Activated CD8-positive, alpha-beta memory T cell treated with anti-CD3 and anti-CD28 coated beads for 4 hours (primary cell): ENCODE measurements at places on chromosomes 5 and 9.

- no peak for DNase-seq
These were observed 30.6 kb downstream of the TTC39B start for GRCh38 chr9:15276328-15276938.

DNA sequence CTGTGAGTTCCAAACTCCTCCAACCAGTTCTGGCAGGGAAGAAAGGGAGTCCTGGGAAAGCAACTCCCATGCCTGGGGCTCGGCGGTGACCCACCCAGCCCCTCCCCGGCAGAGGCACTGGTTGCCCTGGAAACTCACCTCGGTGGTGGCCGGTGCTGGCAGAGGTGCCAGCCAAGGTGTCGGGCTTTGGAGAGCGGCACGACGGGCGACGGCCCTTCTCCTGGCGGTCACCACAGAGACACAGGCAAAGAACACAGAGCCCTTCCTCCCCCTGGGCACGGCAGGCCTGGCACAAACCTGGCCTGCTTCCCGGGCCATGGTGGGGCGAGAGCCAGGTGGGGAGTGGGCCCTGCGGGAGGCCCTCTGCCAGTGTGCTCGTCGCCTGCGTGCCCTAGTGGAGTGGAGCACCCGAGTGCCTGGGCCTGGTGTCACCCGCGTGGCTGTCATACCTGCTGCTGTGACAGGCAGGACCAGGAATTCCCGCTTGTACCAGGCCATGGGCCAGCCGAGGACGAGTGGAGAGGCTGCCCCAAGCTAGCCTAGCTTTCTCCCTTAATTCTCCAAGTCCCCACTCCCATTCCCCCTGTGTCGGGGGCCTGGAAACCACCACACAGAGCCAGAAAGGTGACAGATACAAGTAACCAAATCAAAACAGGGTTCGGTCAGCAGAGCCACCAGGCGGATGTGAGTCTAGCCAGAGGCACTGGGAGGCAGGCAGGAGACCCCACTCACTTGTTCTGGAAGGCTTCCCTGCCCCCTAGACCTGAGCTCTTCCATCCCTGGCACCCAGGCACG lies 8.2 kb upstream of the RALGDS start:
- DNase-seq = no peak

GRCh38 chr9:12464910-12465512 lies 228.2 kb upstream of the TYRP1 start:
- DNase-seq = no peak

- DNase-seq = no peak
These were observed 209.6 kb downstream of the SEMA6A start for GRCh38 chr5:116365006-116365496.

GRCh38 chr5:79847561-79847960 lies 143.5 kb downstream of the MTX3 start:
- DNase-seq = no peak

- no peak for DNase-seq
These were observed 15.6 kb upstream of the TRIO start for GRCh38 chr5:14127587-14127986.

GRCh38 chr9:118577121-118577520 lies 792.1 kb downstream of the BRINP1 start:
- DNase-seq = no peak

GRCh38 chr5:114402206-114402605 lies 40.3 kb downstream of the KCNN2 start:
- no peak for DNase-seq

GRCh38 chr5:164220522-164220921 lies 715.1 kb downstream of the MAT2B start:
- DNase-seq = no peak

DNA sequence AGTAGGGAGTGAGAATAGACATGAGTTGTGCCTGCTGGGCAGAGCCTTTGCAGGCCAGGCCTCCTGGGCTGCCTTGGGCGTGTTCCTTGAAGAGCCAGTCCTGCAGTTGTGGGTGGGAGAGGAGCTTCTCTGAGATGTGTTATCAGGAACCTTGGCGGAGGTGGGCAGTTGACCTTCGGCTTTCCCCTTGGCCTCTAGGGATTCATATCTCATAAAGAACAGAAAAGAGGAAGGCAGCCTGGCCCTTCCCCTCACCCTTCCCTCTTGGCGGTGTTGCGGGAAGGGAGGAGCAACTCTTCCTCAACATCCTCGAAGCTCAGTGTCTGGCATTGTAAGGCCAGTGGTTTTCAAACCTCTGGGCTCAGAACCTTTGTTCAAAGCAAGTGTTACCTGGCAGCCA lies 59.2 kb downstream of the DAPK1 start:
- no peak for DNase-seq

DNA sequence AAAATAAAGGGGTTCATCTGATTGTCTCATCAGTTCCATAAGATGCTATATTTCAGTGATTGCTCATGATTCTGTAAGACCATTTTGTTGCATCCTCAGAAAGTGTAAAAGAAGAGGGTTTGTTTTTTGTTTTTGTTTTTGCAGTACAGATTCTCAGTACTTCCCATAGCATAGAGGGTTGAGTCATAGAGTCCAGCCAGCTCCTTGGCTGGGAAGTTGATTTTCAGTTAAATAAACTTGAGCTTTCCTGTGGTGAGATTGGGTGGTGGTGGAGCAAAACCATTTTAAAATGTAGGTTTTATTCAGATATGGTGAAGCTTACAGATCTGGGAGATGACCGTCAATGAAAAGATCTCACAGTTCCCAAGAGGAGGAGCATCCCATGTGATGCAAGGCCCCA lies 48.2 kb downstream of the DAPK1 start:
- no peak for DNase-seq

GRCh38 chr5:164351245-164351834 lies 845.9 kb downstream of the MAT2B start:
- DNase-seq = no peak

GRCh38 chr5:87079219-87079618 lies 188.5 kb upstream of the RASA1 start:
- no peak for DNase-seq

DNA sequence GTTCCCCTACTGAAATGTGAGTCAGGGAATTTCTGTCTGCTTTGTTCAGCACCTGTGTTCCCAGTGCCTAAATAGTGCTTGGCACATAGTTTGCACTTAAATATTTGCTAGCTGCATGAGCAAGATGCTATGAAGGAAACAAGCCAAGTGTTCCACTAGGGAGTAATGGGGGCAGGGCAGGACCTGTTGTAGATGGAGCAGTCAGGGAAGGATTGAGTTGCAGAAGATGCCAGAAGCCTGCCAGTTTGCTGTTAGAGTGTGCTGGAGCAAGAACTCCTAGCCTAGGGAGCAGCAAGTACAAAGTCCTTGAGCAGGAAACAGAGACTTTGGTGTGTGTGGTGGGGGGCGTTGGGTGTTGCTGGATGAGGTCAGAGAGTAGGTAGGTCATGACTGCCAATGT lies 87.5 kb downstream of the DAB2IP start:
- DNase-seq = no peak

- no peak for DNase-seq
These were observed 6.2 kb downstream of the NOL6 start for GRCh38 chr9:33467526-33467925.

DNA sequence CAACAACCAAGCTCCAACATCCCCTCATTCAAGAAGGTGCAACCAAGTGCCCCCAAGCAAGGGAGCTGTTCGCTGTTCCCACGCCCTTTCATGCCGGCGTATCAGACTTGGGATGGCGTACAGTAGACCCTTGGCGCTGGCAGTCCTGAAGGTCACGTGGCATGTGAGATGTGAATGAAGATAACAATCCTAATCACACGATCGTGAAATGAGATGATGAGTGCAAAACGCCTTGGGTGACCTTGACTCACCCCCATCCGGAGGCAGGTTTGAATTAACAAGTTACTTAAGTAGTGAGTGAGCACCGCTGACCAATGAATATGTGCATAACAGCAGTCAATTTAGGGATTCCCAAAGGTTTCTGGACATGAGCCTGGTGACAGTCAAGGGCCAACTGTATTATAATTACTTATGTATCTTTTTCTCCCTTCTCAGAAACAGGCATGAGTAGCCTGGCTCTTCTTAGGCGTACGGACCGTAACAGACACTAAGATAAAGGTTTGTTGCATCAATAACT lies 150.2 kb downstream of the TTLL11 start:
- DNase-seq = no peak

- DNase-seq = no peak
These were observed 73.6 kb upstream of the RETREG1 start for GRCh38 chr5:16690243-16690852.

GRCh38 chr5:74396913-74397622 lies 243.5 kb downstream of the ENC1 start:
- DNase-seq = no peak

GRCh38 chr5:98563885-98564653 lies 209.4 kb upstream of the RGMB start:
- DNase-seq = no peak

DNA sequence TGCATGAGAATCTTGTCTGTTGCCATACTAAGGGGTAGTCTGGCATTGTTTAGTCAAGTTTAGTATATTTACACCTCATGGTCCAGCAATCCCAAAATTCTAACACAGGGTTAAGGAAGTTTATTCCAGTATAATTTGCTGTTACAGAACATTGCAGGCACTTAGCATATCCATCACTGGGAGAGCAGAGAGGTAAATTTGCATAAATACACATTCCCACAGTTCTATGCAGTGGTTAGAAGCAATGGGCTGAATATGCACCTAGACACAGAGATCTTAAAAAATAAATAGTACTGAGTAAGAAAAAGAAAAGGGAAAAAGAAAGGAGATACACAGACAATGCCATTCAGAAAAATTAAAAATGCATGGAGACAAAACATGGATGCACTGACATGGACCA lies 692.3 kb upstream of the MEF2C start:
- DNase-seq = no peak

- no peak for DNase-seq
These were observed 29.2 kb upstream of the SEMA4D start for GRCh38 chr9:89527084-89527483.

- DNase-seq = no peak
These were observed 5.2 kb downstream of the IL13 start for GRCh38 chr5:132662925-132663770.

GRCh38 chr5:120258123-120258522 lies 206.0 kb upstream of the PRR16 start:
- no peak for DNase-seq

DNA sequence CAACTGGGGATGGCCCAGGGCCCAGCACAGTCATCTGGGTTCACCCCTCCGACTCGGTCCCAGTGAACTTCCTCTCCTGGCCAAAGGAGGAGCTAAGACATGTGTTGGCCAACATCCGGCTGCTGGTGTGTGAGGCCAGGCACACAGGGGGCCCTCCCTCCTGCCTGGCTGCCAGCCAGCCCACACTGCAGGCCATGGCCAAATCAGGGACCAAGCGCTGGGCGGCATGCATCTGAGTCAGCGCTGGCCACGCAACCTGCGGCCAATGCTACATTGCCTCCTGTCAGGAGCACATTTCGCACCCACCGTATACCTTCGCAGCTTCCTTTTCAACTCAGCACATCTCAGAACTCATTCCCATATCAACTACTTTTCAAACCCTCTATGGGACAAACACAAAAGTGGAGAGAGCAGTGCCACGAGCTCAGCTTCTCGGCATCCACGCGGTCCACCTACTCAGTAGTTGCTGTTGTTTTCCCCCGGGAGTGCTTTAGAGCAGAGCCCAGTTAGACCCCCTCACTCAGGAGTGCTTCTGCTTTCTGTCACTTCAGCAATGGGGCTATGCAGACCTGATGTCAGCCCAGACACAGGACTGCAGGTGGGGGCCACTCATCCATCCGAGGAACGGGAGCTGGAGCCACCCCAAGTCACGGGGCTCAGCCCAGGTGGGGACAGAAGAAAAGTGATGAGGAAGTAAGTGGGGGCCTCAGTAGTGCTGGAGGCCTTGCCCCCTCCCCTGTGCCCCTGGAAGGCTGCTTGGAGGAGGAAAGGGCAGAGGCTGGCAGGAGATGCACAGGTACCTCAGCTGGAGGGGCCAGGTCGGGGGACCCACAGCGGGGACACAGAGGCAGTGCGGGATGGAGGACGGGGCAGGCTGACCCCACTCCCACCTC lies 13.9 kb downstream of the NINJ1 start:
- DNase-seq = no peak

GRCh38 chr5:115289104-115289503 lies 7.3 kb downstream of the CCDC112 start:
- no peak for DNase-seq

- DNase-seq = no peak
These were observed 119.7 kb upstream of the ABCA1 start for GRCh38 chr9:105047742-105048041.

DNA sequence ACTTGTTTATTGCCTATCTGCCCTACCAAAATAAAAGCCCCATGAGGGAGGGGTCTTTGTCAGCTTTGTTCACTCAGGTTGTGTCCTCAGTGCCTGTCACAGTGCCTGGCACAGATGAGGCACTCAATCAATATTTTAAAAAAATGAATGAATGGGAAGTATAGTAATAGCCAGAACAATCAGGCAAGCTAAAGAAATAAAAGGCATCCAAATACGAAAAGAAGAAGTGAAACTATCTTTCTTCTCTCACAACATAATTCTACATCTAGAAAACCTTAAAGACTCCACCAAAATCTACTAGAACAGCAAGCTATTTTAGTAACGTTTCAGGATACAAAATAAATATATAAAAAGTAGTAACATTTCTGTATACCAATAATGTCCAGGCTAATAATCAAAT lies 37.8 kb upstream of the C5orf63 start:
- no peak for DNase-seq

DNA sequence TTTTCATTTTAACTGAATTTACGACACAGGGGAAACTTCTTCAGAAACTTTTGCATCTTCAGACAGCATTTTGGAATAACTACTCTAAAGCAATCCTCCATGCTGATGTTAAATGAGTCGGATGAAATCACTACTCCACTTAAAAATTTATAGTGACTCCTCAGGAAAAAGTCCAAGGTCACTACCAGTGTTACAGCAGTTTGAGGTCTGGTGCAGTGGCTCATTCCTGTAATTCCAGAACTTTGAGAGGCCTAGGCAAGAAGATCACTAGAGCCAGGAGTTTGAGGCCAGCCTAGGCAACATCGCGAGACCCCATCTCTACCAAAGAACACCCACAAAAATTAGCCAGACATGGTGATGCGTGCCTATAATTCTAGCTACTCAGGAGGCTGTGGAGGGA lies 5.9 kb upstream of the GAS1 start:
- DNase-seq = no peak

- DNase-seq = no peak
These were observed 4.3 kb downstream of the FAM174A start for GRCh38 chr5:100539519-100539918.

DNA sequence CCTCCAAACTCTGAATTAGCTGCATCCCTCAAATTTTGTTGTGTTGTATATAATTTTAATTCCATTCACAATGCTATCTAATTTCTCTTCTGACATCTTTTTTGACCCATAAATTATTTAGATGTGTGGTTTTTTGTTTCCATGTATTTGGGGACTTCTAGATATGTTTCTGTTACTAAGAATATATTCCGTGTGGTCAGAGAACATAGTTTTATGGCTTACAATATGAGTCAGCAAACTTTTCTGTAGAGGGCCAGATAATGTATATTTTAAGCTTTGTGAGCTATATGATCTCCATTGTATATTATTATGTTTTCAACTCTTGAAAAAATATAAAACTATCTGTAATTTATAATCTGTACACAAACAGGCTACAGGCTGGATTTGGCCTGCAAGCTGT lies 33.4 kb downstream of the MVB12B start:
- DNase-seq = no peak
